ENCODE measurements at places on chromosomes 2 and 18.

DNA sequence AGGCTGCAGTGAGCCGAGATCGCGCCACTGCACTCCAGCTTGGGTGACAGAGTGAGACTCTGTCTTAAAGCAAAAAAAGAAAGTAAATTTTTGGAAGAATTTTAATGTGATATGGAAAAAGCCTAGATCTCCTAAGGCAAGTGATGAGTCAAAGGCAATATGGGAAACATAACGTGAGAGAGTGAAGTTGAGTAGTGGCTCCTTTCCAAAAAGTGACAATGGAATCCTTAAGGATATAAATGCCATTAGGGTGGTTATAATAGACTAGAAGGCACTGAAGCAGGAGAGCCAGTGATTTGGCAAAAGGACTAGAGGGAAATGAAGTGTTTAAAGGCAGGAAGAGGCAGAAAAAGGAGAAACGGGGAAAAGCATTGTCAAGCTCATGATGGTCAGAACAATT, 25.6 kb downstream of the ARHGAP28 start:
- DNase-seq: no peak

DNA sequence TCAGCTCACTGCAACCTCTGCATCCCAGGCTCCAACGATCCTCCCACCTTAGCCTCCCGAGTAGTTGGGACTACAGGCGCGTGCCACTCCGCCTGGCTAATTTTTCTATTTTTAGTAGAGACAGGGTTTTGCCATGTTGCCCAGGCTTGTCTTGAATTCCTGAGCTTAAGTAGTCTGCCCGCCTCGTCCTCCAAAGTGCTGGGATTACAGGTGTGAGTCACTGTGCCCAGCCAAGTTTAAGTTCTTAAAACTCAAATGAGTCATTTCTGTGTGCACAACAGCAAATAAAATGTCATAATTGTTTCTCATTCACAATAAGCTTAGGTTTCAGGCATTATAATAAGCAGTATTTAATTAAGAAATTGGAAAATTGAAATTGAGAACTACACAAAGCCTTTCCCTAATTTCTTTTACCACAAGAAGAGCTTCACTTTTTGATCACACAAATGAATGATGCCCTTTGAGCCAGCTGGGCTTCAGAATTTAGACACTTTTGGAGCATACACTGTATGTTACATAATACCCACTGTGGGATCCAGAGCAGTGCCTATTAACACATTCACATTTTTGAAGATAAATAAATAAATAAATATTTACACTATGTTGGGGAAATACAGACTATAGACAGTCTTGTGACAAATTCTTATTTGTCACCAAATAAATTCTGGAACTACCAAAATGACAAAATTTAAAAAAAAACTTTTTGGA, 8.6 kb upstream of the ME2 start:
- DNase-seq: no peak

DNA sequence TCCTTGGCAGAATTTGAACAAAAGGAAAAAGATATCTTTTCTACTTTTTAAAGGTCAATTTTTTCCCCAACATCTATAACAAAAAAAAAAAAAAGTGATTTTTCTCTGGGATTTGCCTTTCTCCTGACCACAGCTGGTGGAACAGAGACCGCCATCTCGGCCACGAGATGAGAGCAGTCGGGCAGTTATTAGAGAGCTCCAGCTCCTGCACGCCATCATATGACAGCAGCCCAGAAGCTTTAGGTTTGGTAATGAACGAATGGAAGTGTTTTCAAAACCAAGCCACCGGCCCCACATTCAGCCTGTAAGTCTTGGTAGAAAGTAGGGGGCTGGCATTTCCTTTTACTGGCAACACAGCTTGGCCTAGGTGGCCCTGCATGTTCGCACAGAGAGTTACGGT, 94.9 kb upstream of the FZD7 start:
- DNase-seq: no peak

- no peak for DNase-seq
Observed at GRCh38 chr2:72330652-72331051, 183.0 kb upstream of the CYP26B1 start.

- no peak for DNase-seq
Observed at GRCh38 chr2:143694335-143694734, 565.1 kb downstream of the ARHGAP15 start.

DNA sequence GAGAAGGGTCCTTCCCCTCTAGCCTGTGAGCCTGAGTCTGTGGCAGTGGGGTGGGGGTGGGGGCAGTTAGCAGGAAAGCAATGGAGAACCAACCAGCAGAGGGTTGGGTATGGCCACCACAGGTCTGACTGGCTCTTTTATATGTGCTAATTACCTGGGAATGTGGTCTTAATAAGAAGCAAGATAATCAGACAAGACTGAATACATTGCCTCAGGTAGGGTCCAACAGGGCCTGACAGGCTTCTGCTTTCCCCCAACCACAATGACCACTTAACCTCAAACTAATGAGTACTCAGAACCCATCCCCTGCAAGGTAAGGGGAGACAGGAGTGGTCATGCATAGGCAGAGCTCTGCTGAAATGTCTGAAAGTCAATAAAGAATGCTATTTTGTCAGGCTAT, 39.2 kb upstream of the GALNT1 start:
- DNase-seq: no peak

- DNase-seq: no peak
Observed at GRCh38 chr2:199988151-199988550, 32.8 kb downstream of the MAIP1 start.

- DNase-seq: peak; percentile 54
Observed at GRCh38 chr2:97742381-97742847, 29.0 kb downstream of the ZAP70 start.

DNA sequence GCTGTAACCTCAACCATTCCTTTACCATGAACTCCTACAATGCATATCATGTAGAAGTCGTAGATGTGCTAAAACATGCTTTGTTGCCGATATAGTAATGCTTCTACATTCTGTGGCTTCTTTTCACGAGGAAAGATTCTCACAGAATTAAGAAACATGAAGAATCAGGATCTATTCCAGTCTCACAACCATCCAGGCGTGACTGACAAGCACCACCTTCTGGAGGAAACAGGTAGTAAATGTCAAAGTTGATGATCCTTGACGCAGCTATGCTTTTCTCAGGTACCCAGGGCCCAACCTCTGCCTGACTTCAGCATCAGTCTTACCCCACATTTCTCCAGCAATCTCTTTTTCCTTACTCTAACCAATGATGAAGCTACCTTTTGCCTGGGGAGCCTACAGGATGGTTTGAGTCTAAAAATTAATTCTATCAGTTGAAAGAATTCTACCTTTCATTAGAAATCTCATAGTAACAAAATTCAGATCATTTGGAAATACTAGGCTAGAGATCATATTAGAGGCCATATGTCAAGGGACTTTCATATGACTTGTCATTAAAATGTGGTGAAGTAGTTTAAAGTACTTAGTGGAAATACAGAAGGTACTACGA, 123.3 kb upstream of the RND3 start:
- no peak for DNase-seq

DNA sequence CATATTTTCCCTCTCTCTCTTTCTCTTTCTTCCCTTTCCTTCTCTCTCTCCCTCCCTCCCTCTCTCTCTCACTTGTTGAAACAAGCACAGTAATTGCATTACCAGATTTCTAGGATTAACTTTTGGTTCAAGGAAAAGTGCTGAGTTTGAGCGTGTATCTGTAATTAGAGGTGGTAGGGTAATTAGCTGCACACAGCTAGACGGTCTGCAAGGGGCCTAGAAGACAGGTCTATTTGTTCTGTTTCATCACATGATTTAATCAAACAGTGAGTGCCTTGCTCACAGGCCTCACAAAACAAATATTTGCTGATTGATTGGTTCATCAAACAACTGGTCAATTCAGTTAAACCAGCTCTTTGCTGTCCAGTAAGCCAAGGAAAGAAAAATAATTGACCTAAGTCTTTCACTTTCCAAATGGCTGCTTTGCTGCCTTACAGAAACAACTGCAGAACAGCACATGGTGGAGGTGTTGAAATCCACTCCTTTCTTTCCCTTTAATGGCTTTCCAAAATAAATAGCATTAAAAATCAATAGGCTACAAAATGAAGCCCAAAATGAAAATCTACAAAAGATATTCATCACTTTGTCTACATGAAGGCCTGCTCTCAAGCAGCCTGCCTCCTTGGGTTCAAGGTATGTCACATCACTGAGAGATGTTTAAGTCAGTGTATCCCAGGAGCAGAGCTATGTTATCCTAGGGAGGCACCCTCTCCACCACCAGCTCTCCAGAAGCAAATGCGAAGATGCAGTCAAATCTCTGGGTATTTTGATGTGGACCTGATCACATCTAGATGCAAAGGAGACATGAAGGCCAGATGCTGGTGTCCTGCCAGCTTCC, 264.4 kb upstream of the SIX2 start:
- DNase-seq: no peak

DNA sequence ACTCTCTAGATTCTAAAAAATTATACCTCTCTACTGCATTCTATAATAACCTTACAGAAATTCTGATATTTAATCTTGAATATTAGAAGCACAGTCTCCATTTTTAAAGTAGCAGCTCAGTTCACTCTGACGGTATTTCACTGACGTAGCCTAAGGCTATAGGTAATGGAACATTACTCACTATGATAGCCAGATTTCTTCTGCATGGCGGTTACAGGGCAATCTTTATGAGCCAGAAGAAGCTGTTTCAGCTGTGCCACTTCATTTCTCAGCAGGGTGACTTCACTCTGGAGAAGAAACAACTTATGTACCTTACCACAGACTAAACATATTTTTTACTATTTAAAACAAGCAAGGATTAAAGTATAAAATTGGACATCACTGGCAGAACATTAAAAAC, 75.3 kb upstream of the CHN1 start:
- DNase-seq: no peak
